ENCODE measurements at places on chromosomes 1 and 21. TPM values are rescaled to one million over a fixed set of nuclear protein-coding genes. Genes with fewer than 3 reads are reported as not detected.

Gene MIXL1
- not detected for total RNA-seq

Gene LDLRAD1
- not detected for total RNA-seq

Gene DR1
- 10.3 TPM for total RNA-seq

Gene SLAMF9
- not detected for total RNA-seq

Gene LCE1B
- total RNA-seq: not detected

Gene FAAH
- total RNA-seq: 49.6 TPM

Gene PRMT2
- 85.0 TPM for total RNA-seq

Gene RNASEL
- 5.5 TPM for total RNA-seq

Gene PROK1
- total RNA-seq: not detected

Gene ADAMTS1
- total RNA-seq: 268 TPM

Gene KHDRBS1
- 76.9 TPM for total RNA-seq

Gene ATAD3C
- total RNA-seq: not detected

Gene CELA2B
- not detected for total RNA-seq

Gene PLA2G2F
- 0.18 TPM for total RNA-seq

Gene ADGRB2
- total RNA-seq: 4.9 TPM

Gene RCSD1
- total RNA-seq: 16.2 TPM

Gene PLA2G5
- total RNA-seq: 2.3 TPM

Gene LMOD1
- 81.1 TPM for total RNA-seq

Gene CELA3A
- not detected for total RNA-seq

Gene FOXD3
- not detected for total RNA-seq

Gene TRIM58
- total RNA-seq: under 0.01 TPM

Gene CFAP74
- total RNA-seq: under 0.01 TPM

Gene HSD3B1
- total RNA-seq: not detected

Gene TSPEAR
- total RNA-seq: 0.18 TPM

Gene PTPN14
- 14.0 TPM for total RNA-seq

Gene CRABP2
- total RNA-seq: not detected

Gene RHOU
- 27.4 TPM for total RNA-seq

Gene C1QTNF12
- 10.1 TPM for total RNA-seq

Gene GLUL
- 1,292 TPM for total RNA-seq

Gene C4BPA
- total RNA-seq: not detected

Gene INPP5B
- total RNA-seq: 12.2 TPM

Gene PLA2G2E
- not detected for total RNA-seq

Gene SMYD2
- 68.7 TPM for total RNA-seq

Gene CFHR5
- total RNA-seq: not detected

Gene SHCBP1L
- total RNA-seq: not detected

Gene OXCT2
- total RNA-seq: 4.8 TPM

Gene OVAAL
- not detected for total RNA-seq

Gene GJA9
- not detected for total RNA-seq

Gene F3
- 108 TPM for total RNA-seq

Gene SYT11
- total RNA-seq: 1.4 TPM

Gene OR2T29
- not detected for total RNA-seq

Gene NMNAT1
- 16.5 TPM for total RNA-seq

Gene OR2M3
- not detected for total RNA-seq

Gene UBXN10
- 1.2 TPM for total RNA-seq

Gene FAM72D
- total RNA-seq: 0.58 TPM

Gene ANXA9
- not detected for total RNA-seq

Gene MYCL
- 4.5 TPM for total RNA-seq

Gene CHI3L2
- total RNA-seq: not detected

Gene UBR4
- 144 TPM for total RNA-seq

Gene OR2M7
- total RNA-seq: not detected

Gene TNFRSF18
- total RNA-seq: not detected

Gene CYP4A11
- total RNA-seq: not detected

Gene LRRIQ3
- not detected for total RNA-seq
